ENCODE measurements at places on chromosomes 1 and 21. TPM values are rescaled to one million over a fixed set of nuclear protein-coding genes. Genes with fewer than 3 reads are reported as not detected.
A peak's percentile ranks its signal among the peaks of the same experiment; 100 is the strongest.

- DNase-seq: no peak
Observed at GRCh38 chr1:23651069-23651808, 40.4 kb upstream of the RPL11 start.

DNA sequence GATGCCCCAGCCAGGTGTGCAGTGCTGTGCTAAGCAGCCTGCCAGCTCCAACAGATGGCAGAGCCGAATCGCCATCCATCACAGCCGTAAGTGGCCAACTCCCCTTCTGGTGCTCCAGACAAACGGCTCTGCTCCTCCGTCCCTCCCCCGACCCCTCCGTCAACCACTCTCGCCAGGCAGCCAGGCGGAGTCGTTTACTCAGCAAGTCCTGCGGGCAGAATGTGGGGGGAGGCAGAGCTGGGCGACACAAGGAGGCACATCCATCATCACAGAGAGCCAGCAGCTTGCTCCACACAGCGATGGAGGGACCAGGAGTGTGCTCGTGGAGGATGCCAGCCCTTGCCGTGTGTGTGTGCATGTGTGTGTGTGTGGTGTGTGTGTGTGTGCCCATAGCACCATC lies 206.6 kb upstream of the GRIK3 start:
- no peak for DNase-seq

DNA sequence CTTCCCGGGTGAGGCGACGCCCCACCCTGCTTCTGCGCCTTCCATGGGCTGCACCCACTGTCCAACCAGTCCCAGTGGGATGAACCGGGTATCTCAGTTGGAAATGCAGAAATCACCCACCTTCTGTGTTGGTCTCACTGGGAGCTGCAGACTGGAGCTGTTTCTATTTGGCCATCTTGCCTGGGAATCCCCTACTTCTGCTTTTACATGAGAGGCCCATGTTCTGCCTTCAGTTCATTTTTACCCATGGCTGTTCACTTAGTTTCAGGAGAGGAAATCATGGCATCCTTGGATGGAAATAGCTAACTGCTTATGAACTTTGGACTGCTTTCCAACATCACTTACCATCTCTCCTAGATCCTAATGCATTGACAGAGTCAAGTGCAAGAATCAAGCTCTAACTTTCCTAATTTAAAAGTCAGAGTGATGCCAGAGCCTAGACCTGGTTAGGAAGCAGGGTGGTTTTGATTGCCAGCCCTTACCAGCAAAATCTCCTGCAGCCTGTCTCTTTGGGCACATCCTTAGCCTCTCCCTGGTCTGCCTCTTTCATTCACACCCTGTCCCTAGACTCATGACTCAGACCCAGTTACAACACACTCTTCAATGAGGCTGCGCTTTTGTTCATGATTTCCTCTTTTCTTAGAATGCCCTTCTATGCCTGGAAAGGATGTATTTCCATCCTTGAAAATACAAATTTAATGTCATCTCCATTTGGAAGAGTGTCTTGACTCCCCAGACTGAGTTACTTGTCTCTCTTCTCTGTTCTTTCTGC lies 137.2 kb downstream of the KCTD3 start:
- no peak for DNase-seq

DNA sequence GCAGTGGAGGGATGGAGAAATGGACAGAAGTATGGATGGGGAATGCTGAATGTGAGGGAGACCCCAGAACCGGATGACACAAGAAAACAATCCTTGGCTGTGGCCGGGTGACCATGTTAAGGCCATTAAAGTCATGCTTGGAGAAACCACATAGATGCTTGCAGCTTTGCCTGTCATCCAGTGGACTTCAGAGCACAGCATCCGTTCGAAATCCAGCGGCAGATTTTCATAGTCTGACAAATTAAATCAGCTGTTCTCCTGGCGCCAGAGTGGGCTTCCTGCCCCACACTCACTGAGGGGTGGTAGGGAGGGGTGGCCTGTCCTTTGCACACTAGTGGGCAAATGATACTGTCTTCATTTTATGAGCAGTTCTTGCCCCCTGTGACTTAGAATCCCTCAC lies 35.1 kb downstream of the ABCG1 start:
- DNase-seq: no peak

GRCh38 chr1:86419277-86419903 lies 4.6 kb upstream of the CLCA2 start:
- DNase-seq: no peak

DNA sequence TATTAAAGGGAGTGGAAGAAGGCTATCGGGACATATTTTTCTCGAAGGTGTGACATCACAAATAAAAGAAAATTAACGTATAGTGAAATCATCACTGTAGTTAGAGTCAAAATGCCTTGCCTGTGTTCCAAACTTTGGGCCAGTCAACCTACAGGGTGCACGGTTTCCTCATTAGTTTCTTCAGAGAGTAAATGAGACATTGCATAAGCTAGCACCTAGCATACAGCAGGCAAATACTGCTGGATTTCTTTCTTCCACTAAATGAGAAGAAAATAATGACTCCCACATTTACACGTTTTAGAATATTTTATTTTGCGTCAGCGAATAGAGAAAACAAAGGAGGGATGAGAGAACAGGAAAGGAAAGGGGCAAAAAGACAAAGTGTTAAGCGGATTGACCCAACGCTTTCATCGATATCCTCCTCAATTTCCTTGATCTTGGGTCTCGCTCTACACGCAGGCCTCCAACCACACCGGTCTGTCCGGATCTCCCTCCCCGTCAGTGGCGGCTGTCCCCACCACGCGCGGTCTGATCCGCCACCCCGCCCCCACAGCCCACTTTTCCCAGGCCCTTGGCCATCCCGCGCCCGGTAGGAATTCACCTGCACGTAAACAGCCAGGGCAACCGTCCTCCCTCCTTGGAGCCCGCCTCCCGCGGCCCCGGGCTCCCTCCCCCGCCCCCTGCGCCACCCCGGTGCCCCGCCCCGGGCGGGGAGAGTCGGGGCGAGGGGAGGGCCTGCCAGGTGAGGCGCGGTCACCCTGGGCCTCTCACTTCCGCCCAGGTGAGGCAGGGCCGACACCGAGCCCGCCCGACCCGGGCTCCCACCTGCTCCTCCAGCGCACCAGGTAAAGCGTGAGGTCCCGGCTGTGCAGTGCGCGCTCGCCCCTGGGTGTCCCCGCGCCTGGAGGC lies at the start of gene PATJ:
Gene PATJ (plus strand): TSS at position 770 of the 909 bp plus-strand sequence. CDS start 20,413 bp downstream, outside the sequence.
- peak; percentile 71 for DNase-seq

DNA sequence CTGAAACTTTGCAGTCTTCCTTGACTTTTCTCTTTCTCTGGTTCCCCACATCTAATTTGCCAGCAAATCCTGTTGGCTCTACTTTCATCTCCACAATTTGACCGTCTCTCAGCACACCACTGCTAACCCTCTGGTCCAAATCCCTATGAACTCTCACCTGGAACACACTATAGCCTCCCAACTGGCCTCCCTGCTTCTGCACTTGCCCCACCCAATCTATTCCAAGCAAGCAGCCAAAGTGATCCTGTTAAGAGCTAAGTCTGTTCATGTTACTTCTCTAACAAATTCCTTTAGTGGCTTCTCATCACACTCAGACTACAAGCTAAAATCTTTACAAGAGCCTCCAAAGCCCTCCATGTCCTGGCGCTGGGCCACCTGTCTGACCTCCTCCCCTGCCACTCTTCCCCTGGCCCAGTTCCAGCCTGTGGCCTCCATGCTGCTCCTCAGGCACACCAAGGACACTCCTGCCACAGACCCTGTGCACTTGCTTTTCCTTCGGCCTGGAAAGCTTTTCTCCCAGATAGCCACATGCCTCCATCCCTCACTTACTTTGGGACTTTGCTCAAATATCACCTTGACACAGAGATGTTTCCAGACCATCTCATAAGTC lies 104.1 kb downstream of the DTL start:
- DNase-seq: no peak

- no peak for DNase-seq
Observed at GRCh38 chr1:17329610-17330009, 21.6 kb downstream of the PADI4 start.

GRCh38 chr1:179353546-179353945 lies 12.2 kb upstream of the AXDND1 start:
- DNase-seq: no peak

- no peak for DNase-seq
Observed at GRCh38 chr21:37606549-37606948, 240.0 kb downstream of the DYRK1A start.

DNA sequence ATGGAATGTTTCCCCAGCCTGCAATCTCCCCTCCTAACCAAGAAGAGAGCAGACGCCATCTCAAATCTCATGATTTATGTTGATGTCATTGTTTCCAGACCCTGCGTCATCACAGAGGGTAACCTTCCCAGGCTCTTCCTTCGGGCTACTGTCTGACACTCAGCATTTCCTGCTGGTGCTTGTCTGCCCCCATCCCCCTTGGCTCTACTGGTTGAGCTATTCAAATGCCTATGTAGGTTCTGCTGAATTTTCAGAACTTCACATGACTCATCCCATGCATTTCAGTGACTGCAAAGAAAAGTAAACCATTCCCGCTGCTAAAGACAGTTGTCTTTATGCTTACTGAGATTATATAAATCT lies 24.8 kb upstream of the ITPKB start:
- no peak for DNase-seq

- DNase-seq: no peak
Observed at GRCh38 chr1:40435471-40435870, 14.8 kb upstream of the ZFP69B start.

GRCh38 chr1:208737922-208738321 lies 493.7 kb upstream of the PLXNA2 start:
- DNase-seq: no peak

DNA sequence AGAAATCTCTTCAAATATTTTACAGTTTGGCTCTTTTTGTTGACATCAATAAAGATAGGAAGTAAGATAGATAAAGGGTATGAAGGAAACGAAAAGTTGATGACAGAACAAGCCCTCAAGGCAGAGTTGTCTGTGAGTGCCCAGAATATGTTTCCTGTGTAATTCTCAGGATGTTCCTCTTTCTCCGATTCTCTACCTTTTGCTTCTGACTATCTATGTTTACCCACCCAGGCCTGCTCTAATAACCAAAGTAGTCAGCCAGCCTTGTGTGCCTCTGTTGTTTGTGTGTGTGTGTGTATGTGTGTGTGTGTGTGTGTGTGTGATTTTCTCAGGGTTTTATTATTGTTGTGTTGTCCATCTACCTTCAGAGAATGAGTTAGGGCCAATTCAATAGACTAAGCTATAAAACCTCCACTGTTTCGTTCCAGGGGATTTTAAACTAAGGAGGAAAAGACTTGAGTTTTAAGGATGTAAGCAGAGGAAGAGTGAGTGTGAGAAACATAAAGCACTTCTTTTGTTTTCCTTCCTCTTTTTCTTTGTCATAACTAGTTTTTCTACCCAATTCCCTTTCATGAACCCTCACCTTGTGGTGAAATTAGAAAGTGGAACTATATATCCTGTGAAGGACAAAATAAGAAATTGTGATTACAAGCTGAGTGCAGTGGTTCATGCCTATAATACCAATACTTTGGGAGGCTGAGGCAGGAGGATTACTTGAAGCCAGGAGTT lies 627.4 kb upstream of the NR5A2 start:
- no peak for DNase-seq

DNA sequence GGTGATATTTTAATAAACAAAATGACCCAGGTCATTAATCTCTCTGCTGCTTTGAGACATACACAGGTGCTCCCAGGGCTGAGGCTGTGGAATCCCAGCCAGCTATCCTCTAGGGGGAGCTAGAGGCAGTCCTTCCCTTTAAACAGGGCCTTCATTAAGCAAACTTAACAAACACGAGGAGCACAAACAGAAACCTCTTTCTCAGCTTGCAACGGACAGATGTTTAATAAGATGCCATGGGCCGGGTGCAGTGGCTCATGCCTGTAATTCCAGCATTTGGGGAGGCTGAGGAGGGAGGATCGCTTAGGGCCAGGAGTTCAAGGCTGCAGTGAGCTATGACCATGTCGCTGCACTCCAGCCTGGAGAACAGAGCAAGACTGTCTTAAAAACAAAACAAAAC lies 106.7 kb downstream of the HIVEP3 start:
- peak; percentile 60 for DNase-seq

GRCh38 chr1:107963008-107963407 lies 2.0 kb downstream of the VAV3 start:
- DNase-seq: no peak

GRCh38 chr1:17060306-17060749 lies 6.5 kb upstream of the SDHB start:
- DNase-seq: no peak

- DNase-seq: no peak
Observed at GRCh38 chr1:224564454-224565084, 51.5 kb upstream of the CNIH3 start.

GRCh38 chr1:85621430-85621829 lies 40.9 kb downstream of the CCN1 start:
- no peak for DNase-seq

- DNase-seq: no peak
Observed at GRCh38 chr1:211667065-211667617, 8.3 kb downstream of the NEK2 start.

DNA sequence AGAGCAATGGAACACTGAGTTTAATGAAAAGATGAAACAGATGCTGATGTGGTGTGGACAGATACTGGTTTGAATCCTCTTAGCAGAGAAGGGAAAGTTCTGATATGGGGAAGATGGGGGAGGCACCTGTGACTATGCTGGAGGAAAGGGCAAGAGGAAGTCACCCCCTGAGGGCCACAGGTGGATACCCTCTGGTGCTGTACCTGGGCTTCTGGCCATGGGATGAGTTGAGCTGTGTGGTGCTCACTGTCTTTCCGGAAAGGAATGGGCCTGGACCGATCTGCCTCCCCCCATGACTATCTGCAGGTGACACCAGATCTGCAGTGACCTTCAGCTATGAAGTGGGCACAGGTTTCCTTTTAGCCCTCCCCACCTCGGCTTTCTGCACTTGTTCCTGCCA lies 52.4 kb downstream of the IER5 start:
- DNase-seq: no peak

GRCh38 chr1:203039609-203040512 lies 13.6 kb downstream of the PPFIA4 start:
- DNase-seq: no peak

DNA sequence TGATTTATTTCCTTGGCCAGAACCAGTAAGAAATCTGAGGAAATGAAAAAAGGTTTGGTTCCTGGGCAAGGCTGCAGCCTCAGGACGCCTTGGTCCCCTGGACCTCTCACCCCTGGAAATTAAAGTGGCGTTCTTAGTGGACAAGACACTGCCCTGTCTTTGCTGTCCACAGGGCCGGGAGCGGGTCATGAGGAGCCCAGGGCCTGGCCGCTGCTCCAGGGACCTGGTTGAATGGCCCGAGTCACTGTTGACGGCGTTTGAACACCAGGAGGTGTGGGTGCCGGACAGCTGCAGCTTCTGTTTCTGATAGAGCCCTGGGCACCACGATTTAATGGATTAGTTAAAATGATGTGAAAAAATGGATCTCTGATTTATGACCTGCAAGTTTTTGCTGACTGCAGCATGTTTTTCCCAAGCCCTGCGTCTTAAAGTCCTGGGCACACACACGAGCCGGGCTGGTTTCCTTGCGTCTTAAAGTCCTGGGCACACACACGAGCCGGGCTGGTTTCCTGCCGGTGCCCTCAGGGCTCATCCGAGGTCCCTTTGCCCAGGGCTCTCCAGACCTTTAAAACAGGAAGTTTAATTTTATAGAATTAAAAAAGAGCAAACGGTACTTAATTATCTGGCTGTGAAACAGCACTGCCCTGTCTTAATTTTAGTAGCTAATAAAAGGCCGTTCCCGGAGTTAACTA lies 74.1 kb upstream of the ACTRT2 start:
- no peak for DNase-seq

Gene THRAP3
- 158 TPM for polyA plus RNA-seq

Gene IGSF5
- 0.98 TPM for polyA plus RNA-seq

Gene ETV3L
- polyA plus RNA-seq: not detected

Gene ESRRG
- polyA plus RNA-seq: 33.7 TPM

Gene ENAH
- 89.0 TPM for polyA plus RNA-seq

Gene LCK
- 4.2 TPM for polyA plus RNA-seq

Gene PDPN
- polyA plus RNA-seq: 18.7 TPM

Gene SPRR1A
- polyA plus RNA-seq: not detected

Gene UBL4B
- polyA plus RNA-seq: not detected

Gene KDM5B
- 107 TPM for polyA plus RNA-seq

Gene SLAMF6
- polyA plus RNA-seq: 0.09 TPM

Gene NES
- 148 TPM for polyA plus RNA-seq

Gene CFHR5
- not detected for polyA plus RNA-seq

Measured in renal pelvis (tissue), 12 donors.